ENCODE measurements at places on chromosomes 12 and 14.

DNA sequence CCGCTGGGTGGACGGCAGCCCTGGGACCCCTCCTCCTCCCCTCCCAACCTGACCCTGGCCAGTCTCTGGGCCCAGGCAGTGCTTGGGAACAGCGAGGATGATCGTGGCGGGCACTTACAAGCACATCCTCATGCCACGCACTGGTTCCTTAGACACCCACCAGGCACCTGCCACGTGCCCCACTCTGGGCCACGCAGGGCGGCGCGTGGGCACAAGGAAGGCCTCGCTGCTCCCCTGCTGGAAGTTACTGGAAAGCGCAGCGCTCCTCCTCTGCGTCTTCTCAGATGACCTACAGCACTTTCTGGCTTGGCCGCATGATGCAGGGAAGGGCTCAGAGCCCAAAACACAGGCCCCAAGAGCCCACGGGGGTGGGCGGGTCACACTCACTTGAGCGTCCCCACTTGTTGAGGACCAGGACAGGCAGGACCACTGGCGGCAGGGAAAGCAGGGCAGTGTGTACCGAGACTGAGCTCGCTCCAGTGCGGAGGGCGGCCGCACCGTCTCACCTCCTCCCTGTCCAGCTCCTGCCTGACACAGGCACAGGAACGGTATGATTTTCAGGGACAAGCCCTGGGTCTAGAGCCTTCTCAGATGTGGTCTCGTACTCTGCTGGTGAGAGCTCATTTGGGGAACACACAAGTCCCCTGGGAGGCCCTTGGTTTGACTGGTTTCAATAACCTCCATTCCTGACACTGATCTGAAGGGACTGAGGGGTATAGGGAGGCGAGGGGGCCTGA lies 128.3 kb upstream of the EVL start:
- no peak for DNase-seq

GRCh38 chr12:3658327-3659163 lies 94.4 kb downstream of the CRACR2A start:
- peak; percentile 11 for DNase-seq

GRCh38 chr12:108679106-108679681 lies 45.5 kb upstream of the SELPLG start:
- DNase-seq: no peak

DNA sequence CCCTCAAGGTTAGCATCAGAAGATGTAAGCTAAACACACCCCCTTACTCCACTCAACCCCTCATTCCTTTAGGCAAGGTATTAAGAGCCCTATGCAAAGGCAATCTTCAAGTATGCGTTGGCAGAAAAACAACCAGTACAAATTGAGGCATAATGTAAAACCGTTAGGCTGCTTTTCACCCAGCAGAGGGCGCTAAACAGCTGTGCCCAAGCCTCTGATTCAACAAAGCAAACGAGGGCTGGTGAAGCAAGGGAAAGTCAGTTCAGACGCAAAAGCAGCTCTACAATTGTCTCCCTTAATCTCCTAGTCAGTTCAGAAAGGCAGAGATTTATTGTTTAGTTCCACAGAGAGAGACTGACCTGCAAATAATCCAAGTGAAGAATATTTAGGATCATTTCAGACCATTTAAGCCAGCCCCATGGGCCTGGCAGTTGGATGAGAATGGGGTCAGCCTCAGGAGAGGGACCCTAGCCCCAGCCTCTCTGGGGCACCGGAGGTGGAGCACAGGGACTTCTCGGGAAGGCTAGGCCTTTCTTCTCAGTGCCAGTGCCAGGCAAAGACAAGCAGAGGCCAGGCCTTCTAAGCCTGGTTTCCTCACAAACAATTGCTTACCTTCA lies 23.5 kb downstream of the DCAF5 start:
- peak; percentile 58 for DNase-seq

DNA sequence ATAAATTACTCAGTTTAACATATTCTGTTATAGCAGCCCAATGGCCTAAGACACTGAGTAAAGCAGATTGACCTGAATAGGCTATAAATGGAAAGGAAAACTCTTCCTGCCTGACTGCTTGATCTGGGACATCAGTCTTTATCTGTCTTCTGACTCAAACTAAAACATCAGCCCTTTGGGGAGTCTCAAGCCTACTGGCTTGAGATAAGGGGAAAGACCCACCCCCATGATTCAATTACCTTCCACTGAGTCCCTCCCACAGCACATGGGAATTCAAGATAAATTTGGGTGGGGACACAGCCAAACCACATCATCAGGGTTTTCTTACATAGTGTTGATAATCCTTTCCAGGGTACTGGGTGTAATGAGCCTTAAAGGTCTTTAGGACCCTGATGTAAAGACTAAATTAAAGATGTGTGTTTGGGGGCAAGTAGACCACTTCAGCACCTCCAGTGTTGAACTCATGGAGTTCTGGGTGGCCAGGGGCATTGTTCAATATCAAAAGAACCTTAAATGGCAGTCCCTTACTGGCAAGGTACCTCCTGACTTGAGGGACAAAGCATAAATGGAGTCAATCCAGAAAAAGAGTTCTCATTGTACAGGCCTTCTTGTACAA lies 67.8 kb downstream of the TSHR start:
- no peak for DNase-seq

All from T follicular helper cell (primary cell).